ENCODE measurements at places on chromosomes 3 and 15.
A peak's percentile ranks its signal among the peaks of the same experiment; 100 is the strongest.

DNA sequence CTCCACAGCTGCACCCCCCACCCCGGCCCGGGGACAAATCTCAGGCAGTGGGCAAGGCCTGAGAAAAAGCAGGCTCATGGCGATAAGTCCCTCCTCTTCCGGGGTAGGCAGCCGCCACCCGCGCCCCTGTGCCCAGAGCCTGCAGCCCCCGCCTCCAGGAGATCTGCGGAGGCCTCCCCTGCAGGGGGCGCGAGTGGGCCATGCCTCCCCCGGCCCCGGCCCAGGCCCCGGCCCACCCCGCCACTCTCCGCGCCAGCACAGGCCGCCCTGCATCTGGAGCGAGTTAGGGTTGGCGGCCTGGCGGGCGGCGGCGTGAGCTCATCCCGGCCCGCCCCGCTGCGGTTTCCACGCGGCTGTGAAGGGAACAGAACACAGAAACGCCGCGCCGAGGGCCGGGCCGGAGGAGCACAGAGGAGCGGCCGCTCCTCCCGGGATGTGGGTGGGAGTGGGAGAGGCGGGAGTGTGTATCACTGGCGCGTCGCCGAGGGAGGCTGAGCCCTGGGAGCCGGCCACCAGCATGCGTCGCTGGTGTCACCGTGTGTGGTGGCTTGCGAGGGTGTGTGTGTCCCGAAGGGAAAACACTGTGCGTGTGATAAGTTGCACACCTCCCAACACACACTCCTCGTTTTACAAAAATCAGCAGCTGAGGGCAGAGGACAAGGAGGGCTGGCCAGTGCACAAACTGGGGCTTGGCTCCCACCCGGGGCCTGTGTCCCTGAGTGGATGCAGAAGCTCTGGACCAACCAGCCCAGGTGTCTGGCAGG, 17.2 kb downstream of the MYL3 start:
- DNase-seq: peak; percentile 54

DNA sequence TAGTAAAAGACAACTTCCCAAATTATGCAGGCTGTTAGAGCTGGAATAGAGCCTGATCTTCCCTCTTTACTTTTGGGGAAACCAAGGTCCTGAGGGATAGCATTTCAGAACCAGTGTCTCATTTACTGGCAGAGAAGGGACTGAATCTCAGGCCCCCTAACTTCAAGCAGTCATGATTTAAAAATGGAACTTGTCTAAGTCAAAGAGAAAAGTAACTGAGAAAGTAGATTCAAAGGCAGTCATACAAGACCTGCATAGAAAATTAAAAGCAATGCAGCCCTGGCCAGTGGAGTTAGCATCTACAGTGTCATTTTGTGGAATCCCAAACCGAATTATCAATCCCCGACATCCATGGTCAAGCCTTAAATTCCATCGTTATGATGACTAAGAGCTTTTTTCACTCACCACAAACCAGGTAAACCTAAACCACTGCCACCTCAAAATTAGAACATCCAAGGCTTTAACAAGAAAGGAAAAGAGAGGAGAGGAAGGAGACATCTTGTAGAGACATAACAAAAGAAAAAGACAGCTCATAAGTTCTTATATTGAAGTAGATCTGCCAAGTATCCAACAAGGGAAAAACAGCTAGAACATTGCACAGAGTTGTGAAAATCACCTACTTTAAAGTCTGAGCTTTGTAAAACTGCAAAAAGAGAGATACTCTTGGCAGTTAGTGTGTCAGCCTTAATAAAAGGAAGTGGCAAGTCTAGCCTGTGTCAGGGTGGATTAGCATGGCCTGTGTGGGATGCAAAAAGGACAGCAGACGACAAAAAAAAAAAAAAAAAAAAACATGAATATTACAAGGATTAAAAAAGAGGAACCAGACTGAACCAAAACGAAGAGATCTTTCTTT, 54.1 kb upstream of the CCR2 start:
- DNase-seq: no peak

GRCh38 chr3:96200897-96201296, 613.5 kb upstream of the EPHA6 start:
- DNase-seq: no peak

GRCh38 chr3:141266797-141267555, 35.4 kb downstream of the PXYLP1 start:
- DNase-seq: no peak

DNA sequence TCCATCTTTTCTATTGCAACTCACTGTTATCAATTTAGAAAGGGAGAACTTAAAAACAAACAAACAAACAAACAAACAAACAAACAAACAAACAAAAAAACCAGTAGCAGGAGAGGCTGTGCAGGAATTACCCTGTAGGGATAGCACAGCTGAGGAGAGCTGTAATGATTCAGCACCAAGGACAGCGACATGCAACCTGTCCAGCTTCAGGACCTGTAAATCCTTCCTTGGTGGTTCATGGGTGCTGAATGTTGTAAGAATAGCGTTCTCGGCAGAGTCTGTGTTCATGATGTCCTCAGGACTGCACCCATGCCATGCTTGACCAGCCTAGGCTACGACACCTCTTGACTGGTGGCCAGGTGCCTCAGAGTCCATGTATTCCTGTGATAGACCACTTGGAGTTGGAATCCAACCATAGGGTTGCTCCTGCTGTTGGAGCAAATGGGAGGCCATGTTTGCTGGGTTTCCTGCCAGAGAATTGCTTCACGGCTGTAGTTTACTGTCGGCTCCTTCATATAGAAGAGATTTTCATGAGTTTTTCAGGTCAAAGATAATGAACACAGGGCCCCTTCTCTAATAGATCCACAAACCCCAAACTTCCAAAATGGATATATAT, 65.9 kb downstream of the CACNA2D3 start:
- DNase-seq: no peak

GRCh38 chr15:97995192-97995591, 34.7 kb downstream of the ARRDC4 start:
- no peak for DNase-seq

DNA sequence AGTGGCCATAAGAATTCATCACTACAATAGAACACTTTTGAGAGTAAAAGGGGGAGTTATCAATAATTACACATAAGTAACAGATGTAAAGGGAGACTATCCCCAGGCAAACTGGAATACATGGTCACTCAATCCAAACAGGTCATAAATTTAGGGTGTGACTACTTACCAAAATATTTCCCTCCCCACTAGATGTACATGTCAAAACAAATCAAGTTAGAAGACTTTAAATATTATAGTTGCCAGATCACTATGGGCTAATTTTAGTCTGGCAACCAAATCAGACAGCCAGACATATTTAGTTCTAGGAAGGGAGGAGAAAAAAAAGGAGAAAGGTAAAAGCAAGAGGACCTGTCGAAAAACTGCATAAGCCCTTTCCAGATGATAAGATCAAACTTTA, 23.1 kb downstream of the SLC24A5 start:
- DNase-seq: no peak

DNA sequence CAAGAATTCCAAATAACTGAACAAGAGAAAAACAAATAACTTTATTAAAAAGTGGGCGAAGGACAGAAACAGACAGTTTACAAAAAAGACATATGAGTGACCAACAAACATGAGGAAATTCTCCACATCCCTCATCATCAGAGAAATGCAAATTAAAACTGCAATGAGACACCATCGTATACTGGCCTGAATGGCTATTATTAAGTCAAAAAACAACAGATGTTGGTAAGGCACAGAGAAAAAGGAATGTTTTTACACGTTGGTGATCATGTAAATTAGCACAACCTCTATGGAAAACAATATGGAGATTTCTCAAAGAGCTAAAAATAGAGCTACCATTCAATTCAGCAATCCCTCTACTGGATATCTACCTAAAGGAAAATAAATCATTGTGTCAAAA, 1260.4 kb upstream of the ALCAM start:
- DNase-seq: no peak

DNA sequence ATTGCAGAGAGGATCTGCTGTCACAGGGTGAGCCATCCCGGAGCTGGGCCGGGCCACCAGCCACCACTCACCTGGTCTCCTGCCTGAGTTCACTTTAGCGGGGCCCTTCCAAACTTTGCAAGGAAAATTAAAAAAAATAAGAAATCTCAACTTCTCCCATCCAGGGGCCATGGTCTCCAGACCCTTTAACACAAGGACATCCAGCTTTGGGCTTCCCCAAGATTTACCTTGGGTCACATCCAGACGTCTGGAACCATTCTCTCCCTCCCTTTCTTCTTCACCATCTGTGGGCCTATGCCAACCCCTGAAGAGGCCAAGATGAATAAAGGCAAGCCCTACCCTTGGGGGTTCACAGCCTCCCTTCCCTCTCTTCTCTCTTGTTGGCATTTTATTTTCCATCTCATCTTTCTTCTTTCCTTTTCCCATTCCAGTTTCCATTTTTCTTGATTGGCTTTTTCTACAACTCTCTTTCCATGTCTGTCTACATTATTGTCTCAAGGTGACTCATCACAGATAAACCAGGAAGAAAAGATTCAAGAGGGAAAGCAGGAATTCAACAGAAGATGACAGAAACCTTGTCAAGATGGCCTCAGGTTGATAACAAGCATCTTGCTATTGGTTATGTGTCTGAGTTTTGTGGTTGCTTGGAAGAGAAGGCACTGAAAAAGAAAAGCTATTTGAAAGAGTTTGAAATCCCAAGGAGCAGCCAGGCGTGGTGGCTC, 49.5 kb downstream of the ITGA11 start:
- DNase-seq: no peak

DNA sequence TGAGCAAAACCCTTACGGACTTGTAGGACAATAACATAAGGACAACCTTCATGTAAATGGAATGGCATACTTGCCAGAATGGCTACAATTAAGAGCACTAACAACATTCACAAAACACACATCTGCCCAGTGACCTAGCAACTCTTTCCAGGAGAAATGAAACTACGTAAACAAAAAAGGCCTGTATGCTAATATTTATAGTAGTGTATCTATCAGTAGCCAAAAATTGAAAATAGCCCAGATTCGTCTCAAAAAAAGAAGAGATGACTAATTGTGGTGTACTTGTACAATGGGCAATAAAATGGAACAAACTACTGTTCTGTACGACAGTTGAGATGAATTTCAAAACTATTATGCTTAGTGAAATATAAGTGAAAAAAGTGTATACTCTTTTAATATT, 38.4 kb downstream of the CMC1 start:
- no peak for DNase-seq

DNA sequence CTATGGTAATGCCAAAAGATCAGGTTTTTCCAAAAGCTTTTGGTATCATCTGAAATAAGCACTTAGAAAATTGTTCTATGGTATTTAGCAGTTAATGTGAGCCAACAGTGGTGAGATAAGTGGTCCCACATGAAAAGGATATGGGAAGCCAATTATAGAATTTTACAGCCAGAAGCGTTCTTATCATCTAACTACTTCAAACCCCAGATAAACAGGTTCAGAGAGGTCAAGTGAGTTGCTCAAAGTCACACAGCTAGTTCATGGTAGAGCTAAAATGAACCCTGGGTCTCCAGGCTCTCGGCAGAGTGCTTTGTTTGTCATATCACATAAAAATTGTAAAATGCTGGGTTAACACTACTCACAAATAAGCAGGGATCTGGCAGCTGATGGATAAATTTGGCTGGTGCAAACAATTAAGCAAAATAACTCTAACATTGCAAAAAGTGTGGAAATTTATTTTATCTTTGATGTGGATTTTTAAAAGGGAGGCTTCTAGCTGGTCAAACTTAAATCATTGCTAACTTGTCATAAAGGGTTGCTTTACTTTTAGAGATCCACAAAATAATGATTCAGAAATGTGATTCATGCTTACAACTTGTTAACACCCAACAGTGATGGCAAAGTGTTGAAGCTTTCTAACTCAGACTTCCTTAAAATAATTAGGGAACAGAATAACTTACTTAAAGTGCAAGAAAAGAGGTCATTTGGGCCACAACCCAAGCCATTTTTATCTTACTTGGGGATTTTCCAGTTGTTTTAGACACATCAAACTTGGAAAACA, 202.8 kb upstream of the TBC1D5 start:
- no peak for DNase-seq

GRCh38 chr3:169138849-169139420, 524.6 kb downstream of the MECOM start:
- no peak for DNase-seq

- DNase-seq: no peak
Observed at GRCh38 chr3:99969136-99969535, 145.2 kb downstream of the FILIP1L start.

DNA sequence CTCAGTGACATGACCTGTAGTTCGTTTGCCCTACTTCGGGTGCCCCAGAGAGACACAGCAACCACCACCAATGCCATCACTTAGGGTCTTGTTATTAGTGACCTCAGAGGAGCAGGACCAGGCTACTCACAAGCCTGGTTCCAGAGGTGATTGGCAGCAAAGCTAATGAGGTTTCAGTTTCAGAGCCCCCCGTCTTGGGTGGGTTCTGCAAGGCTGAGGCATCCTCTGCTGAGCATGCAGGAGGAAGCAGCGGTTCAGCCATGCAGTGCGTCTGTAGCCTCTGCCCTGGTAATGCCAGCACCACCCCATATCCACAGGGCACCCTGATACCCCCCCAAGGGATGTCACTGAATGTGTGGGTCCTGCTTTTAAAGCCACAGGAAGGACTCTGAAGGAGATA, 39.0 kb upstream of the ITGA11 start:
- DNase-seq: no peak
